ENCODE measurements at places on chromosomes 16 and 17.

DNA sequence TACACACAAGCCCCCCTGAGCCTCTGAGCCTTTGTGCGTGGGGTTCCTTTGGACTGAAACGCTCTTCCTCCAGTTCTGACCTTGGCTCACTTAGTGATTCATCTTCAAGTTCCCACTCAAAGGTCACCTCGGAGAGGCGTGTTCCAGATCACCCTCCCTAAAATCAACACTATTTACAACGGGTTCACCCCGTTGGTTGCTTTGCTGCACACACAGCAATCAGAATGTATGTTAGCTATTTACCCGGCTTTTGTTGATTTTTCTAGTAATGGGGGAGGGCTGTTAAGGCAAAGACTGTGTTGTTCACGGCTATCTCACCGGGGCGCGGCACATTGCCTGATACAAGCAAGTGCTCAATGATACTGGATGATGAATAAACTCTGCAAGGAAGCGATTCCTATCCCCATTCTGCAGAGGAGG lies 977 bp downstream of the NAGPA start:
- no peak for DNase-seq

- no peak for DNase-seq
Observed at GRCh38 chr17:41663451-41664171, 25.1 kb upstream of the EIF1 start.

DNA sequence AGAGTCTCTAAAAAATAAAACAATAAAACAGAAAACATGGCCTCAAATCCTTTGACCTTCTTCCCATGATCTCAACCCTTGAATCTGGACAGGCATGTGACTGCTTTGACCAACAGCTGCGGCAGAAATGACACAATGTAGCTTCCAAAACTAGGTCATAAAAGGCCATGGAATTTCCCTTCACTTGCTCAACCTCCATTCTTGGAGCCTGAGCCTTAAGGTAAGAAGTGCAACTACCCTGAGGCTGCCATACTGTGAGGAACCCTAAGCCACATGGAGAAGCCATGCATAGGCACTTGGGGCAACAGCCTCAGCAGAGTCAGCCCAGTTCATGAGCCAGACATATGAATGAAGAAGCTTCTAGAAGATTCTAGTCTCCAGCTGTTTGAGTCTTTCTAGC lies 75.7 kb upstream of the BRD7 start:
- no peak for DNase-seq

DNA sequence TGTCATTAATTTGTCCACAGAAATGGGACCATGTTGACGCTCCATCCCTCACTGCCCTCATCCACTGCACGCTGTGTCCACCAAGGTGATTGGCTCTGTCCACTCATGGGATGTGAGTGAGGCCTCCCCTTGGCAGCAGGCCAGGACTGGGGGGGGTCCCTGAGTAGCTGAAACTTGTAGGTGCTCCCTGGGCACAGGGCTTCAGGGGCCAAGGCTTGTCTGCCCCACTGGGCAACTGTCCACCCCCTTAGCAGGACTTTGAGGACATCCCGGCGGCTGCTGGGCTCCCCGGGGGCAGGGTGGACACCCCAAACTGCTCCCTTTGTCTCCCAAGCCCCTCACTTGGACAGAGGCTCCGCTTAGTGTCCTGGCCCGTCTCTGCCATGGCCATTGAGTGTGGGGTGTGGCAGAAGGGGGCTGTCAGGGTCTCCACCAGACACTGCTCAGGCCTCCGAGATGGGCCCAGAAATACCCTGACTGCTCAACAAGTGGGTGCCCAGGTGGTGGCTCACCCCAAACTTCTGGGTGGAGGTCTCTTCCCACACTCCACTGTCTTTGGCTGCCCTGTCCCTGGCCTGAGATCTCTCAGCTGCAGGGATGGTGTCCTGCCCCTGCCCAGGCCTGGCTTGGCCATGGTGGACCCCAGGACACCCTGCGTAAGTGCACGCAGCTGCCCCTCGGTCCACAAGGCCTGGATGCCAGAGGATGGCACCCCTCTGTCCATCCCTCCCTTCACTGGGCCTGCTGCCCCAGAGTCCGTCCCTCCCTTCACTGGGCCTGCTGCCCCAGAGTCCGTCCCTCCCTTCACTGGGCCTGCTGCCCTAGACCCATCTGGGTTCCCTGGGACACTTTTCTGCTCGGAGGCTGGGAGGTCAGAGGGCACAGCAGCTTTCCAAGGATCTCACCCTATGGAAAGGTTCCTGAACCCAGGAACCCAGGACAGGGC lies 2.9 kb upstream of the RAB40C start:
- no peak for DNase-seq

DNA sequence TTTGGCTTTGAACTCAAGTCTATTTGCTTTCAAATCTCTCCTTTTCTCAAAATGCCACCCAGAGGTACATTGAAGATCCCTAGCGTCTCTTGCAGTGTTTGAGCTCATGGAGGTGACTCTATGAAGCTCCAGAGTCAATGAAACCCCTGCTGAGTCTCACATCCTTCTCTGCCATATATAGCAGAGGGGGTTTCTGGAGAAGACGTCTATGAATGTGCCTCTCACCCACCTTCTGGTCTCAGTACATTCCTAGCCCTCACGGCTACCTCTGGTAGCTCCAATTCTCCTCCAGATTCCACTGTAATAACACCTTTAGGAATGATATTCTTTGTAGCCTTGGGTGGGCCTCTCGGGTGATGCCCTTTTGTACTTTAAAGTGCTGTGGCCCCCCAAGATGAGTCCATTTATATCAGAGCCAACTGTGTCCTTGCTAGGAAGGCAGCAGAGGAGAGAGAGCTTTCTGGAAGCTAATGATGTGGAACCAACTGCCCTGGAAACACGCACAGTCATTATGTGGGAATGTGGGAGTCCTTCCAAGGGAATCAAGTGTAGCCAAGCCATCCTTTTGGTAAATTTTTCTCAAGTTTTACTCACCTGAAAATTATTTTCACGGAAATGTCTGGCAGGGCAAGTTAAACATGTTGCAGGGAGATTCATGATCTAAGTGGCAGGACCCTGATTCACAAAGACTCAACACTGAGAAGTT lies 123.4 kb downstream of the ASIC2 start:
- no peak for DNase-seq

- DNase-seq, result peak; percentile 74
Observed at GRCh38 chr16:117379-118365, 20.8 kb downstream of the NPRL3 start.

- DNase-seq, result no peak
Observed at GRCh38 chr16:85393674-85394451, 219.3 kb upstream of the GSE1 start.

GRCh38 chr16:80580109-80580832 lies 39.5 kb downstream of the DYNLRB2 start:
- DNase-seq, result no peak

DNA sequence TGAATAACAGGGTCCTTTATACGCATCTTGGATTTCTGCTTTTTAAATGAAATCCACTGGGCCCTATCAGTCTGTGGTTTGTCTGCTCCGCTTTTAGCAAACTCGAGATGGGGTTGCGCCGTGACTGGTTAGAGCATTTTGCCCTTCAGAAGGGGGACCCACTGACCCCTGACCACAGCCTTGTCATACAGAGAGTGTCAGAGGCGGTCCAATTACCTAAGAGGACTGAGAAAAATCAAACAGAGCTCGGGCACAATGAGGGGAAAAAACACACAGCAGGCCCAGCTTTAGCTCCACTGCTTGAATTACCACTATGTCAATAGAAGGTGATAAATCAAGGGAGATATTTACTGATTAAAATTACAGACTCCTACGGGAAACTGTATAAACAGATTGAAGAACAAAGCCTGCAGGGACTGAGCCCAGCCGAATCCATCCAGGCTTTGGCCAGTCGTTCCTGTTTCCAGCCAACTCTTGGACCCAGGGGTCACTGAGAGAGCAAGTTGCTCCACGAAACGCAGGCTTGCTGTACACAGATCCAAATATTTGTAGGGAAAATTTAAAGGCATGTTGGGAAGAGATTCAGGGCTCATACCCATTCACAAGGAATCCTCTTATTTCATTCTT lies 131.9 kb upstream of the ZFHX3 start:
- peak; percentile 87 for DNase-seq

DNA sequence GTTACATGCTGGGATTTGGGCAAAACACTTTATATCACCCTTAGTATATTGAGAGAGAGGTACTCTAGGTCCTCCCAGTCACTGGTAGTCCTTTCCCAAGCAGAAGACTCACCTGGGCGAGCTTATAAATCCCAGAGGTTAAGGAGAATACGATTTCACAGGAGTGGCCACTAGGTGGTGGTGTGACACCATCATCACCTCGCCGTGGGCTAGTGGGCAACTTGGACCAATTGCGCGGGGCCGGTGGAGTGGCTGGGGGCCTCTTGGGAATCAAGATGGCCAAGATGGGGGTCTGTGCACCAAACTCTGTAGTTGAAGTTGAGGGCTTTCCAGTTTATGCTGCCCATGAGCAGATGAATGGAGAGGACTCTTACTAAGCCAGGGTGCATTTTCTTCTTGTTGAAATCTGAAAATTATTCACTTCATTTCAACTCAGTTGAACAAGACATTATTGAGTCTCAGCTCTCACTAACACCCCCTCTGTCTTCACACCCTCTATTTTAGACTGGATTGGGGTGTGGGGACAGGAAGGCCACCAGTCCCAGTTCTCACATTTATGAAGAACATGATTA lies 38.2 kb upstream of the PIRT start:
- DNase-seq, result peak; percentile 1

DNA sequence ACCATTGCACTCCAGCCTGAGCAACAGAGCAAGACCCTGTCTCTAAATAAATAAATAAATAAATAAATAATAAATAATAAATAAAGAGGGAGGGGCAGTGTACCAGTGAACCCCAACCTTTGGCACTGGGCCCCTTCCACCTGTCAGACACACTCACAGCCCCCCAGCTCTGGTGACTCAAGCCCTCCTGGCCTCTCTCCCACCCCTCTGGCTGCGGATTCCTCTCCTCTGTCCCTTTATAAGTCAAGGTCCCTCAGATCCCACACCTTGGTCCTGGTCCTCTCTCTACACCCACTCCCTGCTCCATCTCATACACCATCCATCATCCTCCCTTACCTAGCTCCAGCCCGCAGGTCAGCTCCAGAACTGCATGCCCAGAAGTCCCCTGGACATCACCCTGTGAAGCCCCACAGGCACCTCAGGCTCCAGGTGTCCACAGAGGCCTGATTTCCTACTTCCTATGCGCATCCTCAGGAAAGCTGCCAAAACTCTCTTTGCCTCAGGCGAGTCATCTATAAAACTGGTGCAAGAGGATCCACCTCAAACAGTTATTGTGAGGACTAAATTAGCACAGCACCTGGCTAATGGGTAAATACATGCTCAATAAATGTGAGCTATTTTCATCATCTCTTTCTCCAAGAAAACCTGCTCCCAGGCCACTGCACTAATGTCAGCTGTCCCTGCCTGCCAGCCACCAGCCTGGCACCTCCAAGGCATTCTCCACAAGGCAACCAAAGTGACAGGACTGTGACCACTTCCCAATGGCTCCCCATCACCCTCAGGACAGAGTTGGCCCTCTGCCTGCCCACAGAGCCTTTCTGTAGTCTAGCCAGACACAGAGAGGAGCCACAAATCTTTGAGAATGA lies 46.8 kb downstream of the BEAN1 start:
- peak; percentile 86 for DNase-seq

- peak; percentile 75 for DNase-seq
Observed at GRCh38 chr17:81513372-81513752, 763 bp upstream of the ACTG1 start.

- no peak for DNase-seq
Observed at GRCh38 chr17:61309362-61310256, 90.0 kb upstream of the TBX2 start.

DNA sequence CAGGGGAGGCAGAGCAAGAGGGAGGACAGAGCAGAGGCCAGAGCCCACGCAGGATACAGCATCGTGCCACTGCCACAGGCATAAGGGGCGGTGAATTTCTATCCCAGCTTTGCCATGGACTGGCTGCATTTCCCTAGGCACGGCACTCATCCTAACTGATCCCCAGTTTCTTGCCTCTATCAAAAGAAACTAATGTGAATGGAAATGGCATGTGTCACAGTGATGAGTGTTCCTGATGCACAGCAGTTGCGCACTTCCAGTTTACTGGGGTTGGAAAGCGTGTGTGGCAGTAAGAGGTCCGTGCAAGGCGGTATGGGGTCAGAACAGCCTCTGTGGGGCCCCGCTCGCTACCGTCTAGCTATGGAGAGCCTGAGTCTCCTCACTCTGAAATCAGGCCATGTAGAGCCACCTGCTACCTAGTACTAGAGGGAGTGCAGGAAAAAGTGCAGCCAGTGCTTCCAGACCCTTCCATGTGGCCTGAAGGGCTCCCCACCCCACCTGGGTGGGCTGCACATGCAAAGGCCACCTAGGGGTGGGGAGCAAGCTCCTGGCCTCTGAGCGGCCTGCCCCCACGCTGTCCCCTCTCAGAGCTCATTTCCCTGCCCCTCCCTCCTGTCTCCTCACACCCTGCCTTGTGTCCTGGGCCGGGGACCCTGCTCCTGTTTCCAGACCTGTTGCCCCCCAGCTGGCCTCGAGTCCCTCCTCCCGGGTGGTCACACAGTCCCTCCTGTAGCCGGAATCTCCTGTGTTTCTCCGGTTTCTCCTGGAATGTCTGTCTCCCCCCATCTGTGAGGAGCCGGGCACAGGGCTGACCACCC lies 5.0 kb upstream of the KCNJ18 start:
- DNase-seq, result no peak

DNA sequence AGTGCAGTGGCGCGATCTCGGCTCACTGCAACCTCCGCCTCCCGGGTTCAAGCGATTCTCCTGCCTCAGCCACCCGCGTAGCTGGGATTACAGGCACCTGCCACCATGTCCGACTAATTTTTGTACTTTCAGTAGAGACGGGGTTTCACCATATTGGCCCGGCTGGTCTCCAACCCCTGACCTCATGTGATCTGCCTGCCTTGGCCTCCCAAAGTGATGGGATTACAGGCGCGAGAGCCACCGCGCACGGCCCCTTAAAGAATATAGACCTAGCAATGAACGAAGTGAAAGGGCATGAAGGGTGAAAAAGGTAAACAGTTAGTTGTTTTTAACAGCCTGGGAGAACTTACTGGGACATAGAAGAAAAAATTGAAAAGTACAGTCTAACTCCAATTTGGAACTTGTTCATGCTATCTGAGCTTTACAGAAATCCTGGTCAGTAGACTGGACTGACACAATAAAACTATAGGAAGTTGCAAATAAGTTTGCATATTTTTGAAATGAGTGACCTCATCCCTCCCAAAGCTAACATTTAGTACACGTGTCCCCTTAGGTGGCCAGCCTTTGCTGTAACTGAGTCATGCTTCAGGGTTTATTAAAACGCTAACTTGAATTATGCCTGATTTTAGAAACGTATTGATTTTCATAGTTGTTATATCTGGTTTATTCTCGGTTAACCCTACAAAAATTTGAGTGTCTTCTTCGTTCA lies 1.8 kb downstream of the COG1 start:
- no peak for DNase-seq
